ENCODE measurements at places on chromosomes 12 and 14.

DNA sequence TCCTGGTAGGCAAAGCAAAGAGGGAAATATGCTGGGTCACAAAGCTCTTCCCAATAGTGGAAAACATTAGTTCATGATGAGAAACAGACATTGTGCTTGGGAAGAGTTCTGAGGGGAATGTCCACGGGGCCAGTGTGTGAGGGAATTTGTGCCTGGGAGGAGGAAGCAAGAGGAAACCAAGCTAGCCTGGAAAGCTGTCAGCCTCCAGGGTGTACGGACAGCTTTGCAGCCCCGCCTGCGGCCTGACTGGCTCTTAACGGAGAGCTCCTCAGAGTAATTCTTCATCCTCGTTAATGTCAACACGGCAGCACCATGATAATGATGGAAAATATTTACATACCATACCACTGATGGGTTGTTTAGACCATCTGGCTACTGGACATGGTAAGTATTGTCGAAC, 32.4 kb downstream of the PITPNM2 start:
- no peak for DNase-seq

GRCh38 chr12:53069621-53070410, 9.4 kb downstream of the SPRYD3 start:
- no peak for DNase-seq

DNA sequence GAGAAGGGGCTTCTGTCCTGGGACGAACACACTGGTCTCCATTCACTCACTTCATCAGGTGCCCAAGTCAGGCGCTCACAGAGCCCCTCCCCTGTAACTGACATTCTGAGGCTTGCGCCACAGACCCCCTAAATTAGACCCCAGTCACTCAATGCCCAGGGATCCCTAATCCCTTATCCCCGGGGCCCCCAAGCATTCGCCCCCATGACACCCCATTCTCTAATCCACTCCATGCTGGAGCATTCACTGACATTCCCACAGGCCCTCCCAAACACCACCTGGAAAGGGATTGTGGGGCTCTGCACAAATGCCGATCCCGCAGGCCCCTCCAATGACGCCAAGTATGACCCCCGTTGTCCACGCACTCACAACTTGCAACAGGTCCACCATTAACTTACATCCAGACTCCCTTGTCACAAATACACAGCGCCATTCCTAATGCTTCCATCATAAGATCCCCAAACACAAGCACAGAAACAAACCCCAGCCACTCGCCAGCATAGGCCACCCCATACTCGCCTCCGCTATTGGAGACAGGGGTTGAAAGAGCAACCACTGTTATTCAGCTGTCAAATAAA, 1.5 kb downstream of the ZNF605 start:
- DNase-seq, result no peak

DNA sequence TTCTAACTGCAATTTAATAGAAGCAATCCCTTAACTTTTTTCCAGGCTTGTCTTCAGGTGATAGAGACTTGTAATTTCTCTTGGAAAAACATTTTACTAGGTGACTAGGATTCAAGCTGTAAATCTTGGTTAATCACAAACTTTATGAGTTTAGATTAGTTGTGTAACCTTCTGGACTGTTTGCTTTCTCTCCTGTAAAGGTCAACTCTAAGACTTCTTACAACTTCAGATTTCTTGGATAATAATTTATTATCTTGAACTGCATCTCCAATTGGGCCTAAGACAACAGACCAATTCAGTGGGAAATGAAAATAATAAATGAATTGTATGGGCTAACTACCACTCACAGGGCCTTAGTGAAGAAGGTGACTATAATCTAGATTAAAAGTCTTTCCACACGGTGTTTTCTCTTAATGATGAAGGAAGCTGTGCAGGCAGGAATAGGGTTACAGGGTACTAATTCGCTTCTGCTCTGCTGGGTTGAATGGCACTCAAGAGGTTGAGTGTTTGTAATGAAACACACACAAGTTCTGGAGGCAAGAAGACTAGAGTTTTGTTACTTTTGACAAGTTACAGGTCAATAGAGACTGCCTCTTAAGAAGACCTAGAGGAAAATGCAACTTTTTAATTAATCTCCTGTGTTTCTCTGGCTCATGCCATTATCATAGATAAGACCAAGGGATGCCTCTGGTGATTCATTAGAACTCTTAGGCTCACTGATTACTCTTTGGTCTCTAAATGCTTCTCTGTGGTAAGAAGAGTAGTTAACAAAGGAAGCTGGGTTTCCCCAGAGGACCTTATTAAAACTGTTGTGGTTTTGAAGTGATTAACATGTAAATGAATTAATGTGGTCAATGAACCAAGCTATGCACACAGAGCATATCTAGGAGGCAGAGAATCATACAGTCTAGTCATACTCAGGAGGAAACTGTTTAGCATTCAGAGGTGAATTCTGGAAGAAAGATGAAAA, 30.0 kb upstream of the OR4E1 start:
- no peak for DNase-seq

DNA sequence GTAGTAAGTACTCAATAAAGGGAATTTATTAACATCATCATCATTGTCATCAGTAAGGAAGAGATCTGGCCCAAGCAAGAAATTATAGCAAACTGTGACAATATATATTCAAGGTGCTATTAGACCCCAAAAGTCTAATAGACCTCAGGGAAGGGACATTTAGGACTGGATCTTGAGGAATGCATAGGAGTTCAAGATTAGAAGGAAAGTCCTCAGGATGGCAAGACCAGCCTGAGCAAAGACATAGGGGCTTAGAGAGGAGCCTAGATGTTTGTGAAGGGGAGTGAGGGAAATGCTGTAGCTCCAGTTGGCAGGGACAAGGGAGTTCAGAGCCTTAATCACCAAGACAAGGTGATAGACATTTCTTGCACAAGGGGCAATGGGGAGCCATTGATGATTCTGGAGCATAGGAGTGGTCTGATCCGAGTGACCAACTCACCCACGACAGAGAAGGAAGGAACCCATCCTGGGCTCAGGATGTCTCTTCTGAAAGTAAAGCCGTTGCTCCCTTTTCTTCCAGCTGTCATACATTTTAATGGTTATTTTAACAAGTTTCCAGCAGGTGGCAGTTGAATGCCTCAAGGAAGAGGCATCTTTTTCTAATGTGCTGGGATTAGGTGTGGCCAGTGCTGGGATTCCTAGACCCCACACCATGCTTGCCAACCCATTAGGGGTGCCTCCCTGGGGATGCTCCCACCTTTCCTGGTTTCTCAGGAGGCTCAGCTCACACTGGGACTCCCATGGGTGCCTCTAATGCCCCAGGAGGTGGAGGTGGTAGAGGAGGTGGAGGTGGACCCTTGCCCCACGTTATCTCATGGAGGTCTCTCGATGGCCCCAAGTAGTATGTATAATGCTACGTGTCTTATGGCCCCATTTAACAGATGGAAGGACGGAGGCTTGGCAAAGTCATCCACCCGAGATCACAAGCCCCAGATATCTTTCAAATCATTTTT, 37.8 kb downstream of the PHETA1 start:
- DNase-seq, result no peak

DNA sequence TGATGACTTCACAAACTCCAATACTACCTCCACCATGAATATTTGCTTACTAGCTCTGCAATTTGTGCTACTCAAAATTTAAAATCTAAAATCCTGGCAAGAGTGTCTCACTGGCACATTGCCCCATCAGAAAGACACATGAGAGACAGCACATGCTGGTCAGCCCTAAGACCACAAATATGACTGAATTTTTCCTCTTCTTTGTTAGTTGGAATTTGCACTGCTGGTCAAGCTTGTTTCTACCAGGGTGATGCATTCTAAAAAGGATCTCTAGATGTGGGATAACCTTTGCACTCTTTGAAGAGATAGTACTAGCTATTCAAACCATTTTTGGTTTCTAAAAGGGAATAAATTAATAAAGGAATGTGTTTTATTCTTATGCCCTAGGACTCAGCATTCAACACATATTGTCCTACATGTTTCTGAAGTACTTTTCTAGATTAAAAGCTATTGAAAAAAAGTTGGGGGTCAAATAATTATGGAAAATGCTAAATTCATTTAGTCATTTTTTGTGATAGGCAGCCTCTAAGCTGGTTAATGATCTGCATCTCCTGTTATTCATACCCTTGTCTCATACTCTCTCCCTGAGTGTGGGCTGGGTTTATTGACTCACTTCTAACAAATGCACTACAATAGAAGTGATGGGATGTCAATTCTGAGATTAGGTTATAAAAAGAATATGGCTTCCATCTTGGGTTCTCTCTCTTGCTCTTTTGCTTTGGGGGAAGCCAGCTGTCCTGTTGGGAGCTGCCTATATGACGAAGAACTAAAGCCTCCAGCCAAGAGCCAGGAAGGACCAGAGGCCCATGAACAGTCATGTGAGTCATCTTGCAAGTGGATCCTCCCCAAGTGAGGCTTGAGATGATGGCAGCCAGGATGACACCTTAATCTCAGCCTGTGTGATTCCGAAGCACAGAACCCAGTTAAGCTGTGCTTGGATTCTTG, 211.5 kb upstream of the CRY1 start:
- DNase-seq, result no peak

GRCh38 chr14:85622106-85622505, 92.2 kb downstream of the FLRT2 start:
- DNase-seq, result no peak

DNA sequence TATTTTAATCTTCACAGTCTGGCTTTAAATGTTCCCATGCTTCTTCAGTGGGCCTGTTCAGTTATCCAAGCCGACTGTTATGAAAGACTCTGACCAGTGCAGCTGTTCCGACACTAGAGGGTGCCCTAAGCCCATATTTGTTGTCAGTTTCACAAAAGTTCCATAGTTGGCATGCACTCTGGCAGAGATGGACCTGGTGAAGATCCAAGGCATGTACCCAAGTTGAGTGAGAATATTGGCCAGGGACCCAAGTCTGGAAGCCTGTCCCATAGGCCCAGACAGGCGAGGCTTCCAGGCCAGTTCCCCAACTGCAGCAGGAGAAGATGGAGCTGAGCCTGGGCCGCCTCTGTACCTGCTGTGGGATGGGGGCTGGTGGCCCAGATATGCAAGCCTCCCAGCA, 27.4 kb upstream of the GUCY2C start:
- no peak for DNase-seq

DNA sequence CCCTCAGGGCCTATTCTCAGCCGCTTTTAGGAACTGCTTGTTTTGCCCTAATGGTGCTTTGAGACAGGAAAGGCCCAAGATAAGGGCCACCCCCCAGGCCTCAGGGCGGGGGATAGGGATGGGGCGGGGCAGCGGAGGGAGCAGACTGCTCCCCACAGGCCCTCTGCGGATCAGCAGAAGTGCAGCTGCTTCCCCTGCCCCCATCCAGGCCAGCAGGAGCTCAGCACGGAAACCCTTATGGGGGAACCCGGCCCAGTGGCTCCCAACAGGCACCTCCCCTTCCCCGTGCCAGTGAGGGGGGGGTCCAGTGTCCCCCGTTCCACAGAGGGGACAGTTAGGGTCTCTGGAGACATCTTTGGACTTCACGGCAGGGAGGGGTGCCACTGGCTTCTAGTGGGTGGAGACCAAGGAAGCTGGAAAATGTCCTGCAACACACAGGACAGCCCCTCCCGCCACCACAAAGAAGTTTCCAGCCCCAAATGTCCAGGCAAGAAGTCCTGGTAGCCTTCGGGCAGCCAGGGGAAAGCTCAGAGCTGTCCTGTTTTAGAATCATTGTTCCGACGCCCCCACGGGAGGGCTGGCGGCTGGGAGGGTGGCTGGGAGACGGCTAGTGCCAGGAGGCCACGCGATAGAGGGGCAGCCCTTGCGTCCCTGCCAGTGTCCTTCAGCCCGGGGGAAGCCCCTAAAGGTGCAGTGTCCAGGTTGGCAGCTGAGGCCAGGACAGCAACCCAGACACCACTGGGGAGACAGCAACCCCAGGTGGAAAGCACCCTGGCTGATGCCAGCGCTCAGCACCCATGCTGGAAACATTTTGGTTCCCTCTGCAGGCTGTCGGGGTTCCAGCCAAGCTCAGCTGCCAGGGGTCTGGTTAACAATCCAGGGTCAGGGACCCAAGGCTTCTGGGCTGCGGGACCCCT, 10.4 kb upstream of the GPR132 start:
- no peak for DNase-seq

GRCh38 chr14:81396113-81396512, 4.0 kb downstream of the STON2 start:
- DNase-seq, result no peak

- no peak for DNase-seq
Measured at GRCh38 chr14:92439537-92440344, 73.8 kb upstream of the RIN3 start.

GRCh38 chr14:71355324-71356201, 448.3 kb downstream of the PCNX1 start:
- DNase-seq, result no peak

GRCh38 chr14:78488938-78489337, 318.8 kb downstream of the NRXN3 start:
- no peak for DNase-seq

GRCh38 chr14:75406856-75407255, 21.0 kb upstream of the JDP2 start:
- DNase-seq, result no peak

- DNase-seq, result no peak
Measured at GRCh38 chr14:74425525-74426201, 347 bp downstream of the SYNDIG1L start.

DNA sequence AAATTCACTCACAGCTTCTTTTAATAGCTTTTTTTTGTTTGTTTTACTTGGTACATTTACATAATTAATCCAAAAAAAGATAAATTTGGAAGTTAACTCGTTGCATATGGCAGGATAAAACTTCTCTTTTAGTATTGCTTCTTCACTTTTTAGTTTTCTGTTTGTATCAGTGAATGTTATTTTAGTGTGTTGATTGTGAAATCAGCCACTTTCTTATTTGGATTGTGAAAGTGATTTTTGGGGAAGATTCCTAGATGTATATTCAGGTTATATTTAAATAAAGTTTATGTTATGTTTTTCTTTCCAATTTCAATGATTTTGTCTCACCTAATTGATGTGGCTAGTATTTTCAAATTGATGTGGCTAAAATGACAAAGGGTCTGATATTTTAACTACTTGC, 693.9 kb upstream of the MGAT4C start:
- no peak for DNase-seq

GRCh38 chr12:121753844-121754264, 39.6 kb downstream of the RHOF start:
- no peak for DNase-seq

DNA sequence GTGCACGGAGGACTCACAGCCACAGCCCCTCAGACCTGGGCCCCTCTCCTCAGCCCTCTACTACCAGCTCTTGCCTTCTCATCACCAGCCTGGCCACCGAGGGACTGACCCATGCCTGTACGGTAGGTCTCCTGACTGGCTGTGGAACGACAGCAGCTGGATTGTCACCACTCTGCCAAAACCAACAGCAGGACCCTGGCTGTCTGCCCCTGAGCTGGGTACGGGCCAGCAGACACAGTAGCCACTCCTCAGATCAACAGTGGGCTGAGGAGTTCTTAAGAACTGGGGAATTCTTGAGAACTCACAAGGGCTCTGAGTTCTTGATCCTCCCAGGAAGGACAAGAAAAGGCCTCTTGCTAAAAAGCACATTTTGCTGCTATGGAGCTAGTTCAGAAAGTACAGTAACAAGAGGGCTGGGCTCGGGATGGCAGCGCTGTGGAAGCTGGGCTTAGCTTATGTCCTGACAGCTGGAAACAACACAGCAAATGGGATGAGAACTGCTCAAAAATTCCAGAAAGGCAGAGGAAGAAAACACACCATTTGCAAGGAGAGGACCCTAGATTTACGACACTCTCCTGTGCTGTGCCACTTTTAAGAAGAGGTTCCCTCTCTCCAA, 176.4 kb downstream of the ANO2 start:
- no peak for DNase-seq
